ENCODE measurements at places on chromosomes 1 and 21.

DNA sequence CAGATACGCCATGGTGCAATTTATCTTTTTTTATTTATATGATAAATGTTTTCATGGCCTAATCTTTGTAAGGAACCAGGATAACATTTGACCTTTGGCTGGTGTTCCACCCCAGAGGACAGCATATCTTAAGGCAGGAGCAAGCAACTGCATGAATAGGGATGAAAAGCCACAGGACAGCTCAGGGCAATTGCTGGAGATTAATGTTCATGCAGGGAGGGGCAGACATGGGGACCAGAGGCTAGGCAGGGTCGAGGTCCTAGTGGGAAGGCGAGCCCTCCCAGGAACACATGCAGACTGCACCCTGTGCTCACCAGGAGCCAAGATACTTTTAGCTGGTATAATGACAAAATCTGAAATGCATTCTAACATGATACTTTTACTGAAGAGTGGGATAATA is 74.4 kb upstream of the HAO2 start:
- DNase-seq: no peak

- no peak for DNase-seq
Measured at GRCh38 chr1:86708920-86709319, 4.5 kb downstream of the SH3GLB1 start.

DNA sequence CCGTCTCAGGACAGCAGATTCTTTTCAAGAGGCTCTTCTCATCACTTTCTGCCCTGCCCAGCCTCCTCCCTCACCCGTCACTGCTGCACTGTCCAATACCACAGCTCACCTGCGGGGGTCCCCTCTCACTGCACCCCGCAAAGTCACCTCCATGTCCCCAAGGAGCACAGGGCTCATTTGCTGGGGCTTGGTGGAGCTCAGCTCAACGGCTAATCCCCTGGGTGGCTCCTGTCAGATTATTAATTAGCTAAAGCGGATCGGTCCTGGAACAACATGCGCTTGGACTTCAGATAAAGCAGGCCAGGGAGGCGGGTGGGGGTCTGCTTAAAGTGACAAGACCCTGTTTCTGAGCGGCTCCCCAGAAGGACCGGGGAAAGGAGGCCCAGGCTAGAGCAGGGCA is 43.1 kb downstream of the CASZ1 start:
- DNase-seq: no peak

GRCh38 chr1:227886993-227887696 is 60.6 kb downstream of the WNT9A start:
- DNase-seq: peak; percentile 49

GRCh38 chr1:85404408-85404807 is 60.6 kb downstream of the DDAH1 start:
- DNase-seq: no peak

- no peak for DNase-seq
Measured at GRCh38 chr1:1895456-1896336, 4.8 kb upstream of the GNB1 start.

DNA sequence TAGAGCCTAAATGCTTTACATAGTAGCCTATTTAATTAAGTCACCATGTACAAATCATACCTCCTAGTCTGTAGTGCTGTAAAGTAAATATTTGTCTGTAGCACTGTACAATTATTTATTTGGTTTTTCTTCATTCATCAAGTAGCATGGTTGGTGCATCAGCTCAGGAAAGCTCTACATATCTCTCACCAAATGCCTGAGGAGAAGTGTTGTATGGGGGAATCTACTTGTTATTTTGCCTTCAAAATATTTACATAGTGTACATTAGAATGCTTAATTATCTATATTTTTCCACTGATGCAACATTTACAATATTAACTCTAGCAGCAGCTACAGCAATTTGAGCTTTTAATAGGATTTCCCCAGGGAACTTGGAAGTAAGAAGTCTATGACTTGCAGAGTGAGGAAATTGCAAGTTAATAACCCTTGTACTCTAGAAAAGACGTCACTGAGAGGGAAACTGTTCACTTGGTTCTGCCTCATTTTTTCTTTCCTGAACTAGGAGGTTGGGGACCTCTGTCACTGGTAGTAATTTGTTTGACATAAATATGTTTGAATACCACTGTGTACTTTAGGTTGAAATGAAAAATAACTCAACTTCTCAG is 207.4 kb downstream of the PDE4B start:
- no peak for DNase-seq

DNA sequence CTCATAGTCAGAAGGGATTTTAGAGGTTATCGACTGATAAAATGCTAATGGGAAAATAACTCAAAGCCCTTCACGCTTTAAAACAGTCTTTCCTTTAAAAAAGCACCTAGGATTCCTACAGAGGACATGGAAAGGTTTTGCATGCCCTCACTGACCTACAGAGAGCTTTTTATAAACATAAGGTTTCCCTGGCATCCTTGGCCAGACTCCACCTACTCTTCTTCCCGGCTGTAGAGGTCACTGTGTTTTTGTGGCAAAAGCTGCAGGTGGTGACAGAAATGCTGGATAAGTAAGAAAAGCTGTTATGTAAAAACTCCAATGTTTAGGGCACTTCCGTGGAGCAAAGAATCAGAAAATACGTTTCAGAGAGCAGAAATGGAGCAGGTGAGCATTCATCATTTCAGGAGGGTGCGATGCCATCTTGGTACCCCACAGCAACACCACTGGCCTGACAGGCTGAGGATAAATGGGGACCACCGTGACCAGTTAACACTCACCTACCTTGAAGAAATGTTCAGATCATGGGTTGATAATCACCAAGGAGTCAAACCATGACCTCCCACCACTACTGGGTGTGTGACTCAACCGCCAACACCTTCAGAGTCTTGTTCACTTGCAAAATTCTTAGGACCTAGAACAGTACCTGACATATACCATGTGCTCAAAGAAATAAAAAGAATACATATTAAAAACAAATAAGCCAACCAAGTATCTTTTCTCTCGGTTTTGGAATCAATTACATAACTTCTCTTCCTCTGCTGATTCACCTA is 46.6 kb downstream of the SSBP3 start:
- no peak for DNase-seq

DNA sequence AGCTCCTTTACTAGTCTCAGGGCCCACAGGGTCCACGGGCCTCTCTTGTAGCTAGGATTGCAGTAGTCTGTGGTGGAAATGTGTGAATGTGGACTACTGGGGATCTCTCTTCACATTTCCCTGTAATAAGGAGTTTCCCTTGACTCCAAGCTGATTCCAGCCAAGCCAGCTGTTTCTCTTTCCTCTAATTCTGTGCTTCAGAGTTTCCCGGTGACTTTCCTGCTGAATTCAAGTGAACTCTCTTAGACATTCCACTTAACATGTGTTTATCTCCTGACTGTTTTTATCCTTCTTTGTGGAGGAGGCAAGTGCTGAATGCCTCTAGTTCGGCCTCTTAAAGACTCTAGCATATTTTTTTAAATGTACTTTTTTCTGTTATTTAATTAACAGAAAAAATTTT is 354.0 kb upstream of the RGS18 start:
- DNase-seq: no peak

DNA sequence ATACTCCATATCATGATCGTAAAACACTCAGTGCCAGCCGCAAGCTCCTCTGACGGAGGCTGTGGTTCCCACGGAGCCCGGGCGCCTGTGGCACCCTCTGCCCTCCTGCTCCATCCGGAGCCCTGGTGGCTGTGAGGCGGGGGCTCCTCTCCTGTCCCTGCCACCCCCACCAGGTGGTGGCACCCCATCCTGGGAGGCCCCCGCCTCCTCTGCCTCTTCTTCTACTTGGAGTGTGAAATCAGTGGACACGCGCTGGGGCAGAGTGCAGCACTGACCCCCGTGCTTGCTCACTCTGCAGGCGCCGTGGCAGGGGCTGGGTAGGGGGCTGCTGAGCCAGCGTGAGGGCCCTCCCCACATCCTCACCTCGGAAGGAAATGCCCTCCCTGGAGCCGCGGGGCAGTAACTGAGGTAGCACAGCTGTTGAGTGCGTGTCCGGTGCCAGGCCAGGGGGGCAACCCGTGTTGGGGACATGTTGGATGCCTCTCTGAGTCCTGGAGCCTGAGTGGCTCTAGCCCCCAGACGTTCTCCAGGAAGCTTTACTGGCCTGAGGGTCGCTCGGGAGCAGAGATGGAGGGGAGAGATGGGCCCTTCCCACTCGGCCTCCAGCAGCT is 58.7 kb upstream of the ABCG1 start:
- DNase-seq: no peak

GRCh38 chr1:19120070-19120469 is 90.0 kb downstream of the UBR4 start:
- DNase-seq: no peak

DNA sequence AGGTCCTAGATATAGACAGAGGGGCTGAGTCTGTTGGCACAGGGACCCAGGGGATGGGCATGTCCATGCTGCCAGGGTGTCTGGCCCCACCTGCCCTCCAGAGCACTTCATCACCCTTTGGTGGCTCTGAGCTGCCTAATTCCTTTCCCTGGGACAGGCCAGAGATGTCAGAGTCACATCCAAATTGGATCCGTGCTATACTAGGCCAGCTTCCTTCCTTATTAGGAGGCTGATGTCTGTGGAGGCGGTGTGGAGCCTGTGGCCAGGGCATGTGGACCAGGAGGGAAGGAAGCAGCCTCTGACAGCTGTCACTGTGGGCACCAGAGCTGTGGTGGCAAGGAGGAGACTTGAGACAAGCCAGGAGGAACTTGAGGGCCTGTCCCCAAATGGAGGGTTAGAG is 77.7 kb upstream of the TMEM51 start:
- DNase-seq: no peak

- peak; percentile 7 for DNase-seq
Measured at GRCh38 chr1:117964290-117965038, 34.9 kb downstream of the WDR3 start.

DNA sequence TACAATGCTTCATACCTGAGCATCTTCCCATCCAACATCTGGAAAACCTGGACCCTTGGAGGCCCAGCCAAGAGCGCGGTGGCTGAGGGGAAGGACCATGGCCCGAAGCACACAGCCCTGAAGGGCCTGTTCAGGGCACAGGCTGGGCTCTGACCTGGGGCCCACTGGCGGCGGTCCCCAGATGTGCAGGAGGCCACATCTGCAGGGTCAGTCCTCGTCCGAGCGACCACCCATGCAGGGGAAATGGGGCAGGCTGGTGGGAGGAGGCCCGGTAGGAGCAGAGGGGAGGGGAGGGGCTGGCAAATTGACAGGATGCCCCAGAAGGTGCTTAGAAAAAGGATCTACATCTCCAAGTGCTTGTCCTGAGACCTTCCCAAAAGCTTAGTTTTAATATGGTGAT is 59.9 kb downstream of the DISP3 start:
- no peak for DNase-seq

- no peak for DNase-seq
Measured at GRCh38 chr1:17094664-17095063, 24.6 kb downstream of the PADI2 start.

GRCh38 chr1:204087893-204088528 is 15.1 kb downstream of the SOX13 start:
- DNase-seq: no peak
